ENCODE measurements at places on chromosomes 3 and 15.

DNA sequence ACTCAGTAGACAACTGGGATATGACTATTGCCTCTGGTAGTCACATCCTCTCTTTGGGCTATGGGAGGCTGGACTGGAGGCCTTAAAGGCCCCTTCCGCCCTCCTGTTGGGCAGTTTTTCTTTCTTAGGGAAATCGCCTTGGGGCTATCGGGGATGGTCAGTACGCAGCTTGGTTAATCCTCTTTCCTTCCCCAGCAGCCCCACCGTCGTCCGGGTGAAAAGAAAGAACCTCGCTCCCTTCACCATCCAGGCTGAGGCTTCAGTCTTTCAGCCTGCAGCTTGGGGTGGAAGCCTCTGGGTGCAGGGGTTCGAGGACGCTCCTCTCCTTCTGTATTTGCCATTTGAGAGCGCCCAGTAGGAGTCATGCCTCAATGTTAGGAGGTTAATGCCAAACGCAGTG, 641 bp upstream of the ST6GAL1 start:
- no peak for DNase-seq

DNA sequence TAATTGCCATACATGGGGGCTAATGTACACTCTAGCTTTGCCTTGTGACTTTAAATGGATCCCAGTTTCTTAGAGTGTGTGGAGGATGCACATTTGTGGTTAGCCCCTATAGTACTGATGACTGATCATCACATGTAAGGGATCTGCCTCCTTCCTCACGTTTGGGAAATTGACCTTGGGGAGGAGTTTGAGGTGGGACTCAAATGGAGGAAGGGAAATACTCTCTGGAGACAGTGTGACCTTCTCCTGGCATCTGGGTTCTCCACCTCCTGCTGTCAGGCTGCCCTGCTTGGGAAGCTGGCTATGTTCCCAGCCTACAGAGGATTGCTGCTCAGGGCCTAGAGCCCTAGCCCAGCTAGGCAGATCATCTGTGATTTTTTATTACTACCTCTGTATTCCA, 48.7 kb downstream of the PPM1L start:
- no peak for DNase-seq

- DNase-seq, result no peak
Observed at GRCh38 chr15:76566276-76566675, 229.7 kb downstream of the ISL2 start.

- no peak for DNase-seq
Observed at GRCh38 chr15:97153356-97153965, 807.0 kb upstream of the ARRDC4 start.

DNA sequence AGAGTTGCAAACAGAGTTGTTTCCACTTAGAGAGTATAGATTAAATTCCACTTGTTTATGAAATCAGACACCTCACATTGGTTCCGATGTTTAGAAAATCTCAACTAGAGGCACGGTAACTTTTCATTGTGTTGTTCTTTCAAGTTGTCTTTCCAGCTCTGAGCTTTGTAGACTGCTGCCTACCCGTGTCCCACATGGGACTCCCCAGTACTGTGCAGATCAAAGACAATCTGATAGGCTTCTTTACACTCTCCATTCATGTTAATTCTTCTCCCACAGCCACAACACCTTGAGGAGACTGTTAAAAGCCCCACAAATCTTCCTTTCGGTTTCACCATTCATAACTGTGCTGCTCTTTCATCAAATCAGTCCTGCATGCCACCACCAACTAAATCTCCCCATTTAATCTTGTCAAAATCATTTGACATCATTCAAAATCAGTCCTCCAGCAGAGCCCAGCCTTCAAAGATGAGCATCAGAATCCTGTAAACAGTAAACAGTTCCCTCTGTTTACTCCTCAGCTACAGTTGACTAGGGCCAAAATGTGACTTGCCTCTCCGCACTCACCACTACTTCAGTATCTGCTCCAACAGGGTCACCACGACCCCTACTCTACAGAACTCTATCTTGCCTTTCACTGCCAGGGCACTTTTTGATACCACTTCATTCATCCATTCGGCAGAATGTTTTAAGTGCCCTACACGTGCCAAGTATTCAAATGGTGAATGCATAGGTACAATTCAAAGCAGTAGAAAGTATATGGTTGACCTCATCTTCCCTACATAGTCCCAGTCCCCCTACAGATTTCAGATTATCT, 8.3 kb downstream of the ANXA2 start:
- DNase-seq, result peak; percentile 19

GRCh38 chr3:126031981-126032471, 51.9 kb downstream of the SLC41A3 start:
- DNase-seq, result no peak

DNA sequence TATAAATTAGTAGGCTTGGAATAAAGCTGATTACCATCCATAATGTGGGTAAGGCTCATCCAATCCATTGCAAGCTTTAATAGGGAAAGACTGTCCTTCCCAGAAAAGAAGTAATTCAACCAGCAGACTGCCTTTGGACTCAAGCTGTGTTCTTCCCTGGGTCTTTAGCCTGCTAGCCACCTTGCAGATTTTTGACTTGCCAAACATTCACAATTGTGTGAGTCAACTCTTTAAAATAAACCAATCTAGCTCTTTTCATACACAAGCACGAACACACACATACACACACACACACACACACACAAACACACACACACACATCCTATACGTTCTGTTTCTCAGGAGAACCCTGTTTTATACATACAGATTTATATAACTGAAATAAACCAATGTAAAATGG, 248.1 kb downstream of the NAALADL2 start:
- DNase-seq, result no peak

Measured in activated naive CD8-positive, alpha-beta T cell treated with anti-CD3 and anti-CD28 coated beads for 36 hours (primary cell).